ENCODE measurements at places on chromosomes 6 and 20.

GRCh38 chr6:74606582-74607071 lies 599.2 kb downstream of the COL12A1 start:
- DNase-seq: no peak

GRCh38 chr20:9483131-9483530 lies 31.3 kb upstream of the LAMP5 start:
- no peak for DNase-seq

DNA sequence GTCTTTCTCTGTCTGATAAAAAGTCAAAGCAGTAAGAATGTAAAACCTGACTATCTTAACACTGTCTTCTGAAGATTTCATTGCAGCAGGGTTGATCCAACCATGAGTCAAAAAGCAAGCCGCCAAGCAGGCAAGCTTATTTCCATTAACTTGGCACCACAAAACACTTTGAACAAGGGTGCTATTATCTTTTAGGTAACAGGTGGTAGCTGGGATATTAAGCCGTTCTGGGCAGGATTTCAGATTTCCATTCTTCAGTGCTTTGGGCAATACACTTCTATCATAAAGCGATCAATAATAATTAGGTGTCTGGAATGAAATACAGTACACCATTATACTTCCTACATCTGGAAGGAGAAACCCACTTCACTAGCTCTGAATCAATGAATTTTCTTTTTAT lies 181.9 kb downstream of the TBC1D7 start:
- no peak for DNase-seq

- DNase-seq: no peak
These were observed 80.5 kb upstream of the SYNDIG1 start for GRCh38 chr20:24388828-24389380.

Data from Ammon's horn (tissue), 1 donor.